Fibroblast of villous mesenchyme (primary cell): ENCODE measurements at places on chromosomes 12 and 14. TPM values are rescaled to one million over a fixed set of nuclear protein-coding genes. Genes with fewer than 3 reads are reported as not detected.

ARID2 gene
- 19.3 and 25.0 TPM in 2 replicates for total RNA-seq

SMCO2 gene
- total RNA-seq, result under 0.01 TPM in 1 of 2 replicates, not detected in the other

CD163L1 gene
- 7.3 and 11.0 TPM in 2 replicates for total RNA-seq

ESRRB gene
- total RNA-seq, result not detected in 2 replicates

INHBE gene
- 1.7 and 4.5 TPM in 2 replicates for total RNA-seq

CMKLR1 gene
- 1.7 and 1.9 TPM in 2 replicates for total RNA-seq

AQP6 gene
- total RNA-seq, result not detected in 2 replicates

SLC6A13 gene
- not detected in 2 replicates for total RNA-seq

P3H3 gene
- total RNA-seq, result 91.1 and 117 TPM in 2 replicates

PPP1R13B gene
- total RNA-seq, result 3.5 and 7.3 TPM in 2 replicates
